ENCODE measurements at places on chromosomes 4 and X.
A peak's percentile ranks its signal among the peaks of the same experiment; 100 is the strongest.

GRCh38 chr4:78057600-78058550 lies 752 bp downstream of the FRAS1 start:
- peak overlapping the region; percentile 59 for H3K27ac ChIP-seq
- peaks cover 18% of the 10 kb centered on the region for H3K4me1 ChIP-seq
- H3K4me3 ChIP-seq = peak overlapping the region; percentile 78
- no peaks in the 10 kb centered on the region for H3K27me3 ChIP-seq
- peak; percentile 65 for DNase-seq
- H3K36me3 ChIP-seq = no peaks in the 10 kb centered on the region

DNA sequence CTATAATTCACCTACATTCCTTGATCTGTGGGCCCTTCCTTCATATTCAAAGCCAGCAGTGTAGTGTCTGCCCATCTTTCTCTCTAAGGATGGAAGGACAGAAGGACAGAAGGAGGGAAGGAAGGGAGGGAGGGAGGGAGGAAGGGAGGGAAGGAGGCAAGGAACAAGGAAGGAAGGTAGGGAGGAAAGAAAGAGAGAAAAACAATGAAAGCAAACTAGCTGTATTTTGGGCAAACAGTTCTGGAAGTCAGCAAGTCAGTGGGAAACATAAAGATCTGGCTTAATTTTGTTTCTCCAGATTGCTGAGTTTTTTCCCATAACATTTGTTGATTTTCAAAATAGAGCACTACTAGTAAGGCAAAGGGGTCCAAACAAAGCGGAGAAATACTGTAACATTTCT lies 555.2 kb upstream of the EPHA5 start:
- H3K4me1 ChIP-seq = no peaks in the 10 kb centered on the region
- H3K4me3 ChIP-seq = no peak overlapping the region
- H3K27me3 ChIP-seq = no peaks in the 10 kb centered on the region

- peaks cover 14% of the 10 kb centered on the region for H3K4me1 ChIP-seq
- no peak overlapping the region for H3K27ac ChIP-seq
- no peaks in the 10 kb centered on the region for H3K27me3 ChIP-seq
- H3K36me3 ChIP-seq = peaks cover 30% of the 10 kb centered on the region
- peak; percentile 39 for DNase-seq
- H3K4me3 ChIP-seq = peak overlapping the region; percentile 89
Observed at GRCh38 chr4:15006416-15007024, 4.2 kb downstream of the CPEB2 start.

GRCh38 chr4:8594097-8595038 lies 1.8 kb downstream of the CPZ start:
- DNase-seq = peak; percentile 80
- no peak overlapping the region for H3K27ac ChIP-seq
- H3K4me3 ChIP-seq = no peak overlapping the region

DNA sequence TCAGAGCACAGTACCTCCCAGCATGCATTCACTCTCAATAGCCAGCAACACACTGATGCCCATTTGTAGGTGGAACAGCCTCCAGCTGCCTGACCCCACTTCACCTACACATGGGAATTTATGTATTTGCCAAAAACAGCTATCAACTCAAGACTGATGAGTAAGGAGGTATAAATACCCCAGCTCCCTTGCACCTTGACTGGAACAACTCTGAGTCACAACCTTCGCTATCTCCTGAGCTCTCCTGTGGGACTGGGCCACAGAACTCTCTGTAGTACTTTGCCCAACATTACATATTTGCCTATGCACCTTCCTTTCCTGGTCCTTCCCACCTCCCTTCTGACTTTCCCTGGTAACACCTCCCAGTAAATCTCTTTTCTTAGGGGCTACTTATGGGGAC lies 16.5 kb upstream of the EGFL6 start:
- no peak for DNase-seq
- H3K36me3 ChIP-seq = peaks cover 11% of the 10 kb centered on the region
- no peak overlapping the region for H3K27ac ChIP-seq
- no peak overlapping the region for H3K4me3 ChIP-seq
- H3K27me3 ChIP-seq = peaks cover 82% of the 10 kb centered on the region

DNA sequence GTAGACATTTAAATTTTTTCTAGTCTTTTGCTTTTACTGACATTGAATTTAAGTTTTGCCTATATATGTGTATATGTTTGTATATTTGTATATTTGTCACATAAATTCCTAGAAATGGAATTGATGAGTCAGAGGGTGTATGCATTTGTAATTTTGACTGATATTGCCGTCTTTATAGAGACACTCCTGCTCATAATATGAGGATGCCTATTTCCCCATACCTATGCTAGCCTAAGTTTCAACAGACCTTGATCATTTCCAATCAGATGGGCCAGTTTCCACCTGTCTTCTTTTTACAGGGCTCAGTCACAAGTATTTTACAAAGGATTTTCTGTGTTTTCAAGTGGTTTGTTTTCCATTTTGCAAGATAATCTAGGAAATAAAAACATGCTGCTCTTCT lies 10.8 kb downstream of the PDLIM5 start:
- DNase-seq = peak; percentile 49
- no peak overlapping the region for H3K27ac ChIP-seq
- H3K36me3 ChIP-seq = peaks cover 47% of the 10 kb centered on the region

- H3K4me1 ChIP-seq = no peaks in the 10 kb centered on the region
- H3K4me3 ChIP-seq = no peak overlapping the region
- DNase-seq = no peak
- no peaks in the 10 kb centered on the region for H3K27me3 ChIP-seq
- H3K36me3 ChIP-seq = no peaks in the 10 kb centered on the region
- no peak overlapping the region for H3K27ac ChIP-seq
Observed at GRCh38 chr4:8739820-8740665, 131.6 kb downstream of the HMX1 start.

GRCh38 chr4:95188701-95189370 lies 359.9 kb downstream of the UNC5C start:
- no peak overlapping the region for H3K4me3 ChIP-seq
- peaks cover 2% of the 10 kb centered on the region for H3K36me3 ChIP-seq
- no peaks in the 10 kb centered on the region for H3K4me1 ChIP-seq
- H3K27me3 ChIP-seq = no peaks in the 10 kb centered on the region

DNA sequence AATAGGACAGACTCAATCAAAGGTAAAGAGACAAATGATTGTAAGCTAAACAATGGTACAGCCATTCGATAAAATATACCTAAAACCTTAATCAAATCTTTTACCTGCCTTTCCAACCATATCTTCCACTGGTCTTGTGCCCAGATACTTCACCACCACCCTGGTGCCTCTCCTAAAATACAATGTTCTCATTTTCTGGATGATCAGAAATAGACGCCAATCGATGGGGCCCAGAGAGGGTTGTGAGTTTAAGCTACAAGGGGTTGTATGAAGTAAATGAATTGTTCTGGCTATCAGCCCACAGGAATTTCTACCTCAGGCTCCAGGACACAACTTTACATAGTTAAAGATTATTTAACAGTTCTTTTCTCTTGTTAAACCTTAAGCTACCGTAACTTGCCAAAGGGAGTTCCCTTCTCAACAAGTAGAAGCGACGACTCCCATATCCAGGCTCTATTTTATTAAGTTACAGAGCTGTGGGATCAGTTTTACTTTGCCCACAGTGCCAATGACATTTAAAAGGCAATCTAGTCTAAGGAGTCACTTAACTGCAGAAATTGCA lies 99.1 kb downstream of the CHRNA9 start:
- H3K4me3 ChIP-seq = no peak overlapping the region
- H3K4me1 ChIP-seq = no peaks in the 10 kb centered on the region
- DNase-seq = no peak
- H3K36me3 ChIP-seq = no peaks in the 10 kb centered on the region
- no peaks in the 10 kb centered on the region for H3K27me3 ChIP-seq

- no peak overlapping the region for H3K4me3 ChIP-seq
- H3K27ac ChIP-seq = no peak overlapping the region
- DNase-seq = no peak
- H3K27me3 ChIP-seq = no peaks in the 10 kb centered on the region
- no peaks in the 10 kb centered on the region for H3K36me3 ChIP-seq
Observed at GRCh38 chr4:52982946-52983340, 120.8 kb downstream of the RASL11B start.

DNA sequence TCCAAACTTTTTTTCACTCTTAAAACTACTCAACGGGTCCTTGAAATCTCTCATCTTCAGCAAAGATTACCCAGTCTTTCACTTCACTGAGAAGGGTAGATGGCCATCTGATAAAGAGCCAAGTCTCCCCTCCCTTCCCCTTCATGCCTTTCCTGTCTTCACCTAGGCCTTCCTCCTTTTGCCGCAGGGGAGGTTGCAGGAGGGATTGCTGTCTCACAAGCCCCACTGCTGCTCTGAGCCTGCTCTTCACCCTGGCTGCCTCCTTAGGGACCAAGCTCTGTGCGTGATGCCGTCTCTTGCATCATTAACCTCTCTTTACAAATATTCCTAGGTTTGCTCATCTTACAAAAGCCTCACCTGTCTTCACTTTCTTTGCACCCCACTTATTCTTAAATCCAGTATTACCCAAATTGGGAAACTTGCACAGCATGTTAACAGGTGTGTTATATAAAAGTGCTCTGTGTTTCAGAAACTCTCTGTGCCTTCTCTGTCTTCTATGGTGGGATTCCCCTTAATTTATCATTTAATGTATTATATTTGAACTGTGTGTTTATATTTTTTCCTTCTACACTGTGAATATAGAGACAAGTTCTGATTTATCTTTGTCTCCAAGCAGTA lies 3.8 kb downstream of the ZFX start:
- H3K4me1 ChIP-seq = peaks cover 44% of the 10 kb centered on the region
- peak; percentile 65 for DNase-seq
- no peaks in the 10 kb centered on the region for H3K27me3 ChIP-seq

DNA sequence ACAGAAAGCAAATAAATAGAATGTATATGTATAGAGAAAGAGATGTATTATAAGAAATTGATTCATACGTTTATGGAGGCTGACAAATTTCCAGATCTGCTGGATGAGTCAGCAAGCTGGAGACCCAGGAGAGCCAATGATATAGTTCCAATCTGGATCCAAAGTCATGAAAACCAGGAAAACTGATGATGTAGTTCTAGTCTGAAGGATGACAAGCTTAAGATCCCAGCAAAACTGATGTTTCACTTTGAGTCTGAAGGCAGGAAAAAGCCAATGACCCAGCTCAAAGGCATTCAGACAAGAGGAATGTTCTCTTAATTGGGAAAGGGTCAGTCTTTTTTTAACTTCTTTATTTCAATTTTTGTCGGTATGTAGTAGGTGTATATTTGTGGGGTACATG lies 102.6 kb downstream of the LHFPL1 start:
- H3K36me3 ChIP-seq = no peaks in the 10 kb centered on the region
- no peak for DNase-seq
- no peak overlapping the region for H3K27ac ChIP-seq

- H3K27ac ChIP-seq = no peak overlapping the region
- DNase-seq = no peak
- H3K27me3 ChIP-seq = no peaks in the 10 kb centered on the region
- no peak overlapping the region for H3K4me3 ChIP-seq
- H3K4me1 ChIP-seq = no peaks in the 10 kb centered on the region
Observed at GRCh38 chr4:88757067-88757466, 59.4 kb upstream of the NAP1L5 start.

GRCh38 chr4:6734165-6734786 lies 18.3 kb downstream of the BLOC1S4 start:
- no peaks in the 10 kb centered on the region for H3K27me3 ChIP-seq
- no peak overlapping the region for H3K4me3 ChIP-seq
- peak overlapping the region; percentile 71 for H3K27ac ChIP-seq
- DNase-seq = no peak
- H3K36me3 ChIP-seq = no peaks in the 10 kb centered on the region

DNA sequence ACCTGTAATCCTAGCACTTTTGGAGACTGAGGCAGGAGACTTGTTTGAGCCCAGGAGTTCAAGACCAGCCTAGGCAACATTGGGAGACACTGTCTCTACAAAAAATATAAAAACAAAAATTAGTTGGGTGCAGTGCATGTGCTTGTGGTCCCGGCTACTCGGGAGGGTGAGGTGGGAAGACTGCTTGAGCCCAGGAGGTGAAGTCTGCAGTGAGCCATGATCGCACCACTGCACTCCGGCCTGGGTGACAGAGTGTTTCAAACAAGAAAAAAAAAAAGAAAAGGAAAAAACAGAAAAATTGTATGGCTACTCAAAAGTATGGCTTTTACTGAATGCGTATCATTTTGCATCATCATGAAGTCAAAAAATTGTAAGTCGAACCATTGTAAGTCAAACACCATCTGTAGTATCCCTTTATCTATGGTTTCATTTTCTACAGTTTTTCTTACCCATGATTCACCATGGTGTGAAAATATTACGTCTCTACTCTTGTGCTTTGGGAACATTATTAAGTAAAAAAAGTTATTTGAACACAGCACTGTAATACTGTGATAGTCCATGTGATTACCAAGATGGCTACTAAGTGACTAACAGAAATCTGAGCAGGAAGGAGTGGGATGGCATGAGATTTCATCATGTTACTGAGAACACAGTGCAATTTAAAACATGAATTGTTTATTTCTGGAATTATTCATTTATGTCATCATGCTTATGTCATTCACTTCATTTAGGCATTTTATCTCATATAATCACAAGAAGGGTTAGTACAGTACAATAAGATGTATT lies 26.5 kb upstream of the MANBA start:
- DNase-seq = peak; percentile 44
- no peak overlapping the region for H3K27ac ChIP-seq
- no peak overlapping the region for H3K4me3 ChIP-seq
- no peaks in the 10 kb centered on the region for H3K27me3 ChIP-seq

DNA sequence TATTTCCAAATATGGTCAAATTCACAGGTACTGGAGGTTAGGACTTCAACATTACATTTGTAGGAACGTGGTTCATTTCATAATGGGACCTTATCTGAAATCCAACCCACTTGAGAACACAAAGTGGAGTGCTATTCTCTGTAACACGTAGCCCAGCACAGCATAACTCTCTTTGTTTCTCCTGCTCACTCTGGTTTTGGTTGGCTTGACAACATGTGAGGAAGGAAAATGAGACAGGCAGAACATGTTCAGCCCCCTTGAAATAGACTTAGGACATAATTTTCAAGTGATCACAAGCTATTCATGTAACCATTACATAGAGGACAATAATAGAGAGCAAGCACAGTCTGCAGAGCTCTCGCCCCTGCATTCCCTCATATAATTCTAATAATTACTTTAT lies 115.1 kb upstream of the SMIM10 start:
- H3K27ac ChIP-seq = no peak overlapping the region
- DNase-seq = no peak
- H3K4me1 ChIP-seq = no peaks in the 10 kb centered on the region
- H3K27me3 ChIP-seq = peaks cover 72% of the 10 kb centered on the region
- no peaks in the 10 kb centered on the region for H3K36me3 ChIP-seq

GRCh38 chr4:184583738-184584502 lies 65.3 kb downstream of the CASP3 start:
- no peaks in the 10 kb centered on the region for H3K27me3 ChIP-seq
- no peaks in the 10 kb centered on the region for H3K4me1 ChIP-seq
- H3K36me3 ChIP-seq = no peaks in the 10 kb centered on the region
- no peak for DNase-seq
- H3K27ac ChIP-seq = no peak overlapping the region
- no peak overlapping the region for H3K4me3 ChIP-seq

- peaks cover 5% of the 10 kb centered on the region for H3K36me3 ChIP-seq
- no peaks in the 10 kb centered on the region for H3K27me3 ChIP-seq
- H3K4me3 ChIP-seq = no peak overlapping the region
- DNase-seq = peak; percentile 17
Observed at GRCh38 chr4:108292229-108292628, 123.5 kb upstream of the LEF1 start.
